ENCODE measurements at places on chromosomes 5 and 9.
A peak's percentile ranks its signal among the peaks of the same experiment; 100 is the strongest.

DNA sequence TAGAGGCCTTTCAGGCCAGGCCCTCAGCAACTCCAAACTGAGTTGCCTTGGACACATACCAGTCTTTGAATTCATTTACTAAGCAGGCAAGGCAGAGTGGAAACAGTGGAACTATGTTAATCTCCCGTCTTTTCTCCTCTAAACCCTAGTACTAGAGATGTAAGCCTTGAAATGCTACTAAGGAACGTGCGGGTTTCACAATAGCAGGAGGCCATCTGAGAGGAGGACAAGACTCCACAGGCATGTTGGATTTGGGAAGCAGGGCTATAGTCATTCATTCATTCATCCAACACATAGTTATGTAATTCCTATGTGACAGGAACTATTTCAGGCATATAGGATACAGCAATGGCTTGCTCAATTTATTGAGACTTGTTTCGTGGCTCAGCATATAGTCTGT lies 3.3 kb upstream of the OCLN start:
- no peak for DNase-seq

- no peak for DNase-seq
Measured at GRCh38 chr5:141149812-141150211, at the start of gene PCDHB6. PCDHB6 (plus strand) TSS chr5:141150057; CDS start chr5:141150258, 201 bp downstream.

DNA sequence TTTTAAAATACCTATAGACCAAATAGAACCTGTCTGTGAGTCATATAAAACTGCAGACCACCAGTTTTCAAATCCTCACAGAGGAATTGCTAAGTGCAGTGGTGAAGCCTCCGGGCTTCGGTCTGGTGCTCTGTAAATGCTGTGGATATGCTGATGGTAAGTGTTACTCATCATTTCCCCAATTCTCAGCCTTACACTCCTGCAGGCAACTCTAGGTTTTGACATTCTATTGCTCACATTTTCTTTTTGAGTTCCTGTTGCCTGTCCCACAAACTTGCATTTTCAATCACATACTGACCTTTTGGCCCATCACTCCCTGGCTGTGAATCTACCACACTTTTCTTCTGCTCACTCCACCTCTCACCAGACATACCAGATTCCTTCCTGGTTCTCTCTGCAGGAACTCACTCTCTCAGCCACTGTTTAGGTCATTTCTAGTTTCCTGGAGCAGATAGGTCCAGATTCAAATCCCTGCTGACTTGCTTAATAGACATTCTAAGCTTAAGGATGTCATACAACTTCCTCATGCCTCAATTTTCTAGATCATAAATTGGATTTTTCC lies 192.9 kb downstream of the RAB3C start:
- DNase-seq: peak; percentile 65

GRCh38 chr9:37984672-37985611 lies 81.0 kb upstream of the SLC25A51 start:
- no peak for DNase-seq

GRCh38 chr9:134408389-134408788 lies 82.1 kb downstream of the RXRA start:
- DNase-seq: peak; percentile 44

GRCh38 chr5:177554474-177555111 lies at the start of gene FAM193B:
FAM193B (minus strand) TSS chr5:177554563; CDS start chr5:177554458, 105 bp downstream.
- peak; percentile 94 for DNase-seq

DNA sequence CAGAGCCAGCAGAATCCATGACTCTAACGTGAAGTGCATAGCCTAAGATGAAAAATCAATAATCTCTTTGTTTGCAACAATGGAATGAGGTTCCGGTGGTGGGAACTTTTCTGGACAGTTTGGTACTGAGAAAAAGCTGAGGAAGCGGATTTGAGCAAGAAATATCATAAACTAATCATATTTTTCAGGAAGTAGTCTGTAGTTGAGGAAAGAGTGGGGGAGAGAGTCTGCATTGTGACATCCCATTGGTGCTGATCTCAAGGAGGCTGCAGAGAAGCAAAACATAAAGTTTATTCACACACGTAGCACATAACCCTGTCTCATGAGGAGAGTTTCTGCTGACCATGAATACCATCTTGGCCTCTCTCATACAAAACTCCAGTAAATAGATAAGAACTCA lies 15.8 kb upstream of the FCHO2 start:
- DNase-seq: peak; percentile 71

GRCh38 chr5:61232490-61233050 lies 70.3 kb upstream of the SMIM15 start:
- DNase-seq: no peak

GRCh38 chr5:9340085-9340484 lies 205.8 kb downstream of the SEMA5A start:
- no peak for DNase-seq

GRCh38 chr9:5557606-5558587 lies 47.6 kb downstream of the PDCD1LG2 start:
- peak; percentile 91 for DNase-seq

DNA sequence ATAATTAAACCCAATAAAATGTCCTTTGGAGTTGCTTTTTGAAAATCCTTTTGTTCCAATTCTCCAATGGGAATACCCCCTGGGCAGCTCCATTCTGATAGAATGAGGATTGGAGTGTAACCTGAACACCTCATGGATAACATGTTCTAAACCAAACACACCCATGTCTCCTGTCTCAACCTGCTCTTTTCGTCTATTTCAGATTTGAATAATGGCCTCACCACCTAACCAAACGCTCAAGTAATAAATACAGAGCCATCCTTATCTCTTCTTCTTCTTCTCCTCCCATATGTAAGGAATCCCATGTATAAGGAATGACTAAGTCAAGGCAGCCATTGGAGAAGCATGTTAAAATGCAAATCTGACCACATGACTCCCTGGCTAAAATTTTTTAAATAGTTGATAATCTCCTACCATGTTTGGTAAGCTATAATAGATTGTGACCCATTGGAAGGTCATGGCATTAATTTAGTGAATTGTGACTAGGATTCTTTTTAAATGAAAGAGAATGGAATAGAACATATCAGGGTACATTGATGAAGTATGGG lies 26.0 kb downstream of the ELL2 start:
- no peak for DNase-seq

- DNase-seq: no peak
Measured at GRCh38 chr5:92309336-92309991, 926.3 kb upstream of the ARRDC3 start.

DNA sequence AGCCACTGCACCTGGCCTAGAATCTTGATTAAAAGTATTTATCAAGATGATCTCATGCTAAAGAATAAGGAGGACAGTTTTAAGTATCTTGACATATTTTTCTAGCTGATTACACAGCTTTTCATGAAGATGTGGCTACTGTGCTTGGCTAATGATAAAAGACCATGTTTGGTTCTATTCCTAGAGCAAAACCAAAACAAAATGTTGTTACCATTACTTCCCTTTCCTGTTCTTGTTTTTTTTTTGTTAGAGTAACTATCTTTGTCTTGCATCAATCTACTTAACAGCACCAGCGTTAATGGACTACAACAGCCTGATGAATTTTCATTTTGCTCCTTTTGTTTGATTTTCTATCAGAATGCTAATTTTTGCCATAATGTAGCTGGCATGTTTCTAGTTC lies 86.2 kb upstream of the DHFR start:
- DNase-seq: no peak

DNA sequence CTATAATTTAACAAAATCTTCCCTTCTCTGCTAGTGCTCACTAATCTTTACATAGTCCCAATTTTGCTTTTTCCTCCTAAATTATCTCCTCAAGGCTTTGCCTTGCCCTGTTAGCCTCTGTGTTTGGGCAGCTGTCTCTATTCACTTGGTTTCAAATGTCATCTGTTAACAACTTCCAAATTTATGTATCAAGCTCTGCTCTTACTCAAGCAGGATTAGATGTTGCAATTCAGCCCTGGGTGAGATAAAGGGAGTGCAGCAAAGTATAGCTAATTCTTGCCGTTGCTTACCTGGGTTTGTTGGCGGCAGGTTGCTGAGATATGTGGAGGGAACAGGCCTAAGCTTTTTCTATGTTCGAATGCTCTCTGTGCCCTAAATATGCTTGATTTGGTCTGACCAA lies 483.8 kb downstream of the DMAC1 start:
- DNase-seq: no peak

DNA sequence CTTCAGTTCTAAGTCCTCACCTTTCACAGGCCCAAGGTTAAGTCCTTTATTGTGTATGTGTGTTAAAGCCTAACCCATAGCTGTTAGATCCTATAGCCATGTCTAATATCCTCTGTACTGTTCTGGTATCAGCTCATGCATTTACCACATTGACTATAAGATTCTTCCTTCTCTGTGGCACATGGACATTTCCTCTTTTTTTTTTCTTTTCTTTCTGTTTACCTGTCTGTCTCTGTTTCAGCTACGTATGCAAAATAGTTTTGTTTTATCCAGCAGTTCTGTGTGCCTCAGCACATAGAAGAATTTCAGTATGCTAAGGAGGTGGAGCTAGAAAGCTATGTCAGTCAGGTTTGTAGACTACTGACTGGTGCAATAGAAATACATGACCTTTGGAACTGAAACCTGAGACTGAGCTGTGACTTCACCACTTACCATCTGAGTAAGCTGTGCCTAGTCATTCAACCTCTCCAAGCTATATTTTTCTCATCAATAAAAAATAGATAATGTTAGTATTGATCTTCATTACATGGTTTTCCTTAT lies 155.6 kb upstream of the VLDLR start:
- no peak for DNase-seq

GRCh38 chr5:174457141-174457678 lies 267.2 kb upstream of the MSX2 start:
- DNase-seq: no peak

DNA sequence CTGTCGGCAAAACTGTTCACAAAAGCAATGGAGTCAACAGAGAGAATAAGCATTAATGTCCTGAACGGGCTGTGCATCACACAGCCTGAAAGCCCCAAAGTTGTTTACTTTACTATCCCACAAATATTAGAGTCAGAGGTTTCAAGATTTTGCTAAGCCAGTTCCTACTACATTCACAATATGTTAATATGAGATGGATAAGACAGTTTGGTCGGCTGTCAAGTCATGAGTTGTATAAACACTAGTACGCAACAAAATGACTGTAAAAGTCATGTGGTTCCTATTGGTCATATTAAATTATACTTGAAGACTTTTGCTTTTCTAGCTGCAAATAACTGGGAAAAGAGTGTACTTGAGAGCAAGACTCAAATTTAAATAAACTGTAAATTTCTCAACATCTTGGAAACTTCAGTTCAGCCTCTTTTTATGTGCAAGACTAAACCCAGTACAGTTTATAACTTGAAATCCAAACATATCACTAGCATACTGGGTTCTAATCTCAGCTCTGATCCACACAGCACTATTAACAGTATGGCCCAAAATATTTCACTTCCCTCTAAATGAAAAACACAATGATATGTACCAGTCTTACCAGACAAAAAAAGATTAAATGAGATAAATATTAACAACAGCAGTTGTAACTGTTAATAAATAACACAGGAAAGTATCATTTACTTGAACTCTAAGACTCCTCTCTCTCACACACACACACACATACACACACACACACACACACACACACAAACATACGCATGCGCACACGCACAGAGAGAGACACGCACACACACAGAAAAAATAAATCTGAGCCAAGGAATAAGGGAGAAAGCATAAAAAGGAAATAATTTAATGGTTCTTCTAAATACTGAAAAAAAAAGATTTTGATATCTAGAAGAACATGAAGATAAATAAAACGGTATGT lies 33.1 kb downstream of the FANCC start:
- no peak for DNase-seq

All from suppressor macrophage treated with lipopolysaccharide for 1 hour (primary cell).